ENCODE measurements at places on chromosomes 6 and 20. TPM values are rescaled to one million over a fixed set of nuclear protein-coding genes. Genes with fewer than 3 reads are reported as not detected.
A peak's percentile ranks its signal among the peaks of the same experiment; 100 is the strongest.

ECT2L gene
- total RNA-seq = not detected

OPN5 gene
- not detected for total RNA-seq

SRF gene
- total RNA-seq = 33.9 TPM

DDR1 gene
- total RNA-seq = 72.0 TPM

ATP9A gene
- 16.4 TPM for total RNA-seq

- DNase-seq = no peak
Observed at GRCh38 chr20:51244466-51244865, 221.6 kb upstream of the KCNG1 start.

DNA sequence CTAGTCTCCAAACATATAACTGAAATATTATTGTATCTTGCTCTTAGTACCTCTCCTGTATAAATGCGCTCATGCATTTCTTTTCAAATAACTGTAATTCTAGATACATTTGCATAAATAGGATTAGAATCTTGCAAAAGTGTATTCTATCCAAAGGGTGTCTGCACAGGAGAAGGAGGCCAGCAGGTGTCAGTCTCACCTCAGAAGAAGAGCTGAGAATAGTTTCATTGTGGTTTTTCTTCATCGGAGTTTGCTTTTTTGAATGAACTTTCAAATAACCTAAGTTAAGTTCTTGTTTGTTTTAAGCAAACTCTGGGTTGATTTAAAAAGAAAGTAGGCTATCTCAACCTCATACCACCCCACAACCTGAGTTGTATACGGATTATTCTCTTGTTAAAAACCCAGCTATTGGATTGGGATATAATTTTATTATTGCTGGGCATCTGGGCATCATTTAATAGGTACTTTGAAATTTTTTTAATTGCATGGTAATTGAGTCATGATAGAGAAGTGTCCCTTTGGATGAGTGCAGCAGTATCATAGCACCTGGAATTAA is 125.0 kb upstream of the MLIP start:
- no peak for DNase-seq

- no peak for DNase-seq
Observed at GRCh38 chr6:15299430-15300131, 53.7 kb downstream of the JARID2 start.

DNA sequence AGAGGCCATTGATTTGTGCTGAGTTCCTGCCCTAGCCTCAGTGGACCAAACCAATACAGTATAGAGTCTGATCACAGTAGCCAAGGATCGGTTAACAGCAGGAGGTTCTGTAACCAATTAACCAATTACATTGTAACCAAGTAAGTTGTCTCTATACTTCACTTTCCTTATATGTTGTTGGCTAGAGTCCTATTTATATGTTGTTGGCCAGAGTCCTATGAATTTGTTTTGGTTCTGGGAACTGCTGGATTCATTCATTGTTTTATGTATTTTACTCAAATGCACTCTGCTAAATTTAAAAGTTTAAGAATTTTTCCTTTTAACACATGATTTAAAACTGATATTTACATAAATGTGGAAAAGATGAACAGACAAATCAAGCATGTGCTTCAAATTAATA is 597.4 kb upstream of the HS3ST5 start:
- DNase-seq = no peak

- no peak for DNase-seq
Observed at GRCh38 chr6:46265373-46265772, 94.6 kb upstream of the ENPP5 start.

GRCh38 chr6:107292715-107293271 is 166.6 kb downstream of the PDSS2 start:
- no peak for DNase-seq

- peak; percentile 98 for DNase-seq
Observed at GRCh38 chr6:82248273-82248735, 760 bp upstream of the IBTK start.

GRCh38 chr6:23591761-23592160 is 534.3 kb upstream of the NRSN1 start:
- no peak for DNase-seq

DNA sequence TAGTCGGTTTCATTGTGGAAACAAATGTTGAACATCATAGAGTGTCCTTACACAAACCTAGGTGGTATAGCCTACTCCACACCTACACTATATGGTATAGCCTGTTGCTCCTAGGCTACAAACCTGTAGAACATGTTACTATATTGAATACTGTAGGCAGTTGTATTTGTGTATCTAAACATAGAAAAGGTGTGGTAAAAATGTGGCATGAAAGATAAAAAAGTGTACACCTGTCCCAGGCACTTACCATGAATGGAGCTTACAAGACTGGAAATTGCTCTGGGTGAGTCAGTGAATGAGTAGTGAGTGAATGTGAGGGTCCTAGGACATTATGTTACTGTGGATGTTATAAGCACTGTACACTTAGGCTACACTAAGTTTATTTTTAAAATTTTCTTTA is 103.0 kb downstream of the ZFAND3 start:
- no peak for DNase-seq

DNA sequence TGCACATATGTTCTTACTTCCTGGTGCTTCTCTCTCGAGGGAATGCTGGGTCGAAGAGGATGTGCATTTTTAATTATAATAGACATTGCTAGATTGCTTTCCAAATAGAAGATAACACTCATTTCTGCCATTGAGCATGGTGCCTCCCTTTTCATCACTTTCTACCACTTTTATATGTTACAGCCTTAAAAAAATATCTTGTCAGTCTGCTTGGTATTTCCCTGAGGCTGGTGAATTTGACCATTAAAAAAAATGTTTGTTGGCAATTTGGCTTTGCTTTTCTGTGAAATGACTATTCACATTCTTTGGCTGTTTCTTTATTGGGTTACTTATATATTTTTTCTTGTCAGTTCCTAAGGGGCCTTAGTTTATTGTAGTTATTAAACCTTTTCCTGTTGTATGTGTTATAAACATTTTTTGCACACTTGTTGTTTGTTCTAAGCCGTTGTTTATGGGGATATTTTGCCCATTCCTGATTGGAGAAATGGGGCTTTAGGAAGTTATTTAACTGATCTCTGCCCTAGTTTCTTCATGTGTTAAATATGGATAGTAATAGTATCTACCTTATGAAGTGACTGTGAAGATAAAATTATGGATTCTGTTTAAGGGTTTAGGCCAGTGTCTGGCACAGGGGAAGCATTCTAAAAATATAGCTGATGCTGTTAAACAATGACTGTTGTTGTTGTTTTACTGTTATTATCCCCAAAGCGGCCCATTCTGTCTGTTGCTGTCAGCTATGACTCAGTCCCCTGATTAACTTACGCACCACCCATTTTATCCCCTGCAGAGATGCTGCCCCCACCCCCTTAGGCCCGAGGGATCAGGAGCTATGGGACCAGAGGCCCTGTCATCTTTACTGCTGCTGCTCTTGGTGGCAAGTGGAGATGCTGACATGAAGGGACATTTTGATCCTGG is 3.8 kb downstream of the DDR1 start:
- DNase-seq = no peak

- no peak for DNase-seq
Observed at GRCh38 chr20:20808016-20808415, 95.6 kb upstream of the RALGAPA2 start.

GRCh38 chr6:21240709-21241108 is 352.8 kb upstream of the SOX4 start:
- DNase-seq = no peak

DNA sequence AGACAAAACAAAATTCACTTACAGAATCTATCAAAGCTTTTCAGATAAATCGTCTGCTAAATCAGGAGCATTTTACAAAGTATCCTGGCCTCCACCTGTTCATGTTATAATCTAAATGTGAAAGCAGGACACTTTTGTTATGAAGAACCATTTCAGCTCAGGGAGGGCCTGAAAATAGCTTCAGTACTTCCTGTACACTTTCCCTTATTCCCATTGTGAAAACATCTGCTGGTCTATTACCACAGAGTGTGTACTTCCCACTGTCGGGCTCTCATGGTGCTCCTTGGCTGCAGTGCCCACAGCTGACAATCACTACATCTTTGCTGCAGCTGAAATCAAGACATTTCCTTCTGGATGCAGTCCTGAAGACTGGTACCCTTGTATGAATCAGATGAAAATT is 128.1 kb downstream of the OPRM1 start:
- no peak for DNase-seq

All from epithelial cell of proximal tubule (primary cell).